ENCODE measurements at places on chromosomes 2 and 18. TPM values are rescaled to one million over a fixed set of nuclear protein-coding genes. Genes with fewer than 3 reads are reported as not detected.

DNA sequence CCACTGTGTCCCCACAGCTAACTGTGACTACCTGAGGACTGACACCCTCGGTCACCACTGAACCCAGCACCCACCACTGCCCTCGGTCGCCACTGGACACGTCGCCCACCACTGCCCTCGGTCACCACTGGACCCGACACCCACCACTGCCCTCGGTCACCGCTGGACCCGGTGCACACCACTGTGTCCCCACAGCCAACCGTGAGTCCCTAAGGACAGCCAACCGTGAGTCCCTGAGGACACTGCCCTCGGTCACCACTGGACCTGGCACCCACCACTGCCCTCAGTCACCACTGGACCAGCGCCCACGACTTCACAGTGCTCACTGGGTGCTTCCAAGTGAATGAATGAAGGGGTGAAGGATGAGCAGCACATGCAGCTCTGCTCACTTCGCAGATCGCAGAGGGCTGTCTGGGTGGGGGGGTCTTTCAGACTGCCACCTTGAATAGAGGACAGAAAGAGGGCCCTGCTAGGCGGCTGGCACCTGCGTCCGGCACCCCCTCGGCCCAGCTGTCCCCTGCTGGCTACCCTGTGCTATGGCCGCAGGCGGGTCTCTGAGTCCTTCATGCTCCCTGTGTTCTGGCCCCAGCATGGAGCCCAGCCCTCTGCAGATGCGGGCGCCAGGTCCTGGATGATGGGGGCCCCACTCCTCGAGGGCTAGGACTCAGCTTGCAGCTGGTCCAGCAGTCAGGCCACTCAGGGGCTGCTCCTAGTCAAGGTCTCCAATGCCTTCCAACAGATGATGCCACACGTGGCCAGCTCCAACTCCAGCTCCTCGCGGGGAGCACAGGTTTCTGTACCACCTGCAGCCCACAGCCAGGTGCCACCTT, 51.4 kb upstream of the GPC1 start:
- H3K27me3 ChIP-seq = no peaks in the 10 kb centered on the region
- DNase-seq = no peak
- H3K4me3 ChIP-seq = no peak overlapping the region
- H3K36me3 ChIP-seq = no peaks in the 10 kb centered on the region

DNA sequence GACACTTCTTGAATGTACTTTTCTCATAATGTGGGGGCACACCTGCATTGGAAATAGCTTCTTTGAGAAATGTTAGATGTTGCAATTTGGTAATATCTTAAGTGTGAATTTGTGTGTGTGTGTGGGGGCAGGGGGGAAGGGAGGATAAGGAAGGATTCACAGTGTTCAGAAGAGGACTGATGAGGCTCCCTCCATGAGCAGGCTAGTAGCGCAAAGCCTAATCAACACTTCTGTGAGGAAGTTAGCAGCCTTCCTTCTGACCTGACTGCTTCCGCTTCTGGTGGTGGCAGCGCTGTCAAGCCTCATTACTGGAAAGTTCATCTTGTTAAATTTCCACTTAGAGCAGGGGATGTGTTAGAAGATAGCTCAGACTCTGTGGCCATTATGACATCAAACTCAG, 295.4 kb upstream of the SPRED2 start:
- H3K4me3 ChIP-seq = no peak overlapping the region
- H3K27me3 ChIP-seq = no peaks in the 10 kb centered on the region
- no peak overlapping the region for H3K27ac ChIP-seq
- H3K4me1 ChIP-seq = no peaks in the 10 kb centered on the region
- no peak for DNase-seq
- no peaks in the 10 kb centered on the region for H3K36me3 ChIP-seq

The COL4A4 gene
- 0.51 TPM for total RNA-seq

The ALS2 gene
- 30.9 TPM for total RNA-seq

The LMAN2L gene
- total RNA-seq = 27.0 TPM
